ENCODE measurements at places on chromosomes 16 and 17.

GRCh38 chr16:17389384-17389783, 81.4 kb downstream of the XYLT1 start:
- DNase-seq = no peak

DNA sequence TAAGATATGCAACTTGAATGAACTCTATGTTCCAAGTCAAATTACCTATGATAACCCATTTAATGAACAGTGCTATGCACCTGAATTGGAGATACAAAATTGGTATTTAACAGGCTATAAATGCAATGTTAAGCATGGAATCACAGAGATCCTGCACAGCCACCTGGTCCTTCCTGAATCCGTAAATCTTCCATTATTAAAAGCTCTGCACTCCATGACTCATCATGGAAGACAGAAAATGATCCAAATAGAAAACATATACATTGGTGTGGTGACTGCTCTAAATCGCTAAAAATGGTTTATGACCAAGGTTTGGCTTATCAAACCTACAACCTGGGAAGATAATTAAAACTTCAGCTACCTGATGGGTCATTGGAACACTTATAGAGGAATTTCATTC, 45.3 kb downstream of the GLG1 start:
- DNase-seq = no peak

GRCh38 chr16:2238150-2238837, 2.0 kb downstream of the DNASE1L2 start:
- no peak for DNase-seq

DNA sequence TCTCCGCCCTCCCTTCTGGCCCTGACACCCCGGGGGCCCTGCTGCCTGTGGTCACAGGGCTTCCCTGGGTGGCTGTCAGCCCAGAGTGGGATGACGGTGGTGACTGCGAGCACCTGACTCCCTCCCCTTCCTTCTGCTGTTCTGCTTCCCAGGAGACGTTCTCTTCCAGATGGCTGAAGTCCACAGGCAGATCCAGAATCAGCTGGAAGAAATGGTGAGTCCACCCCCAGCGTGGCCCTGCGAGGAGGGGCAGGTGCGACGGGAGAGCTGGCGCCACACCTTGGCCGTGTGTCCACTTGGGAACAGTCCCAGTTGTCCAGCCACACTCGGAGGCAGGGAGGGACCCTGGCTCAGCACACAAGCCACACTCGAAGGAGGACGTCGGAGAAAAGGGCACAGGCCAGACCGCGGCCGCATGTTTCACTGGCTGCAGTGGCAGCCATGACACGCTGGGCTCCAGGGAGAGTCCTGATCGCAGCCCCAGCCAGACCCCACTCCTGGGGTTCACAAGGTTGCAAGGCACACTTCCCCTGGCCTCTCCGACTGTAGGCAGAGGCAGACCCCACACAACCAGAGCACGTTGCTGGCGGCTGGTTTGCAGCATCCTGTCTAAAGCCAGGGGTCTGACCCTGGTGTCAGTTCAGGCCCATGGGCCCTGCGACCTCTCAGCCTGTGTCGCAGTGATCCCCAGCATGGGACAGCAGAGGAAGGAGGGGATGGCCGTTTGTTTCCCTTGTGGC, 49.9 kb downstream of the BAIAP2 start:
- DNase-seq = no peak

DNA sequence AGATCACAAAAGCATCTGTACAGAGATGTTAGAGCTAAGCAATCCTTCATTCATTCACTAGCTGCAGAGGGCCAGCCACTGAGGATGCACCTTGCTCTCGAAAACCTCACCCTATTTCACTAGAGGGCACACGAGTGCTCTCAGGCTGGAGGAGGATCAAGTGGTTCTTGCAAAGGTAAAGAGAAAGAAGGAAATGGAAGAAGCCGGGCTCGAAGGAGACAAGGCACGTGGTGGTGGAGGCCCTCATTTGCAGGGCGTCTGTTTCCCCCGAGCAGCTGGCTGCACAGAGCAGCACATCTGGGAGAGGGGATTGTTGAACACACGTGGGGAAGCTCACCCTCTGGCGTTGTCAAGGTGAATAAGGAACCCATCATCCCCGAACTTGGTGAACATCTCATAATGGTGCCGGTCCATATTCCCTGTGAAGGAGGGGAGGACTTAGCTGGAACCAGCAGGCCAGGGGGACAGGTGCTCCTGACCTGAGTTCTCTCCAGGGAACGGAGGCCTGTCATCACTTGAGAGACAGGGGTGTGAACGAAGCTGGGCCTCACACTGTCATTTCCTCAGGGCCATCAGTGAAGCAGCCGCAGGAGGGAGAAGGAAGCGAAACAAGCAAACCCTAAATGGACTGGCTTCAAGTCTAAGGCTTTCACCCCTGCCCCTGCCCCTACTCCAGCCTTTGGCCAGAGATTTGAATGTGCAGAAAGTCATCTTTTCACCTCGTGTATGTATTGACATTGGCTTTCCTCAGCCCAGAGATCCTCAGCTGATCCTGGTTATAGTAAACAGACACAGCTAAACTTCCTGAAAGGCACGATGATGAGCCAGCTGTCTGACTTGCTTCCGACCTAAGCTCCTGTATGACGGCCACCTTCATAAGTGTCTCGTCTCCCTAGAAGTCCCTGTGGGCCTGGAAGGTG, 27.6 kb downstream of the PRKAR1A start:
- DNase-seq = no peak

DNA sequence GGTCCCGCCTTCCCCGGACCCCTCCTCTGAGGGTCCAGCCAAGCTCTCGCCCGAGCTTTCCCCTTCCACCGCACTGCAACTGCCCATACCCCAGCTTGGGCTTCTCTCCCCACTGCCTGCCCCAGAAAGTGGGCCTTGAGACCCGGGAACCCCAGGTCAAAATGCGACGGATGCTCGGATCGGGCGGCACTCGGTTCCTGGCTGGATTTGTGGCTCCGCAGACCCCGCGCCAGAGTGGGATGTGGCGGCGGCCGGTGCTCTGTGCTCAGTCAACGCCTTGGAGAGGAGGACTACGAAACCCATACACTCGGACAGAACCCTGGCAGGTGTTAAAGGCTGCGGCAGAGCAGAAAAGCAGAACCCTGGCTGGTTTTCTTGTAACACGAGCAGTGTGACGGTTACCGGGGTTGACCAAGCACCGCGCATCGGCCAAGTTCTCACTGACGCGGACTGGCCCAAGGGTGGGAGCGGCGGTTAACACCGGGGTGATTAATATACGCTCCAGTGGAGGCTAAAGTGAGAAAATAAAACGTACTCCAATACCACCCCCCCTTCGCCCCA, 885 bp upstream of the SLFN13 start:
- DNase-seq = no peak

GRCh38 chr16:9183682-9184353, 92.4 kb downstream of the HAPSTR1 start:
- no peak for DNase-seq

GRCh38 chr16:86974120-86974519, 343.1 kb downstream of the C16orf95 start:
- no peak for DNase-seq

- DNase-seq = no peak
Observed at GRCh38 chr16:85753559-85753958, 2.7 kb upstream of the C16orf74 start.

DNA sequence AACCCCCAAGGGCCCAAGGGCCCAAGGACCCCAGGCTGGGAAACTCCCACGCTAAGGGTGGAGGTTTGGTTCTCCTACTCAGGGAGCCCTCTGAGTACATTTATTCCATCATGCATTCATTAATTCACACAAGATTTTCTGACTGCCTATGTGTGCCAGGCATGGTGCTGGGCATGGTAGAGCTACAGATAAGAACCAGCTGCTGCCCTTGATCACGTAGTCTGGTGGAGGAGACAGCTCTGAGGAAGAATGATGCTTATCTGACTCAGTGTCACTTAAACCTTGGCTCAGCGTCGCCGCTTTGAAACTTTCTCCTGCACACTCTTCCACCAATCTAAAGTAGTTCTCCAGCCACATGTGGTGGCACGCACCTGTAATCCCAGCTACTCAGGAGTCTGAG, 3.6 kb upstream of the ARL4D start:
- DNase-seq = no peak

GRCh38 chr16:67537270-67537635, 8.6 kb downstream of the RIPOR1 start:
- peak; percentile 29 for DNase-seq
